NCI-H1436 treated with DMSO at 0.1 percent for 48 hours (cell line): ENCODE measurements at places on chromosomes 11 and 22.

DNA sequence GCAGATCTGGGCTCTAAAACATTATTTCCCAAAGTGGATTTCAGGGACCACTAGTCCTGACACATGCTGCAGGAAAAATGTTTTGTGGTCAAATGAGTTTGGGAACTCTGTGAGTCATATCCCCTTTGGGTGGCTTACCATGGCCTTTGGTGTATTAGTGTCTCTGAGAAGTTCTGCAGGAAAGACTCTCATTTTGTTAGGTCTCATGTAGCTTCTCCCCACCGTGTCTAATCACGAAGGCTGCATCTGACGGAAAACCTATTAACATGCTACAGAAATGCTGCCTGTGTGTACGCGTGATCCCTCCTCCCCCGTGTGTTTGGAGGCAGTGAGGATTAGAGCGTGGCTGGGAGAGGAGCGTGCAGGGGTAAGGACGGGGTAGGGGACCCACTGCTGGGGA lies 191.7 kb downstream of the ST3GAL4 start:
- no peak for DNase-seq

- no peak for DNase-seq
Observed at GRCh38 chr11:125062931-125063428, at the start of gene SLC37A2. Gene SLC37A2, plus strand, starts transcription at chr11:125063305. Its CDS starts 63 bp downstream, at chr11:125063368.

GRCh38 chr11:58506935-58507334 lies 970 bp downstream of the OR5B21 start:
- DNase-seq, result no peak

- DNase-seq, result no peak
Observed at GRCh38 chr11:77842441-77843121, 21.6 kb downstream of the AAMDC start.

- no peak for DNase-seq
Observed at GRCh38 chr11:95693298-95693697, 96.3 kb downstream of the FAM76B start.

- DNase-seq, result no peak
Observed at GRCh38 chr11:72625691-72626413, 48.4 kb downstream of the PDE2A start.

DNA sequence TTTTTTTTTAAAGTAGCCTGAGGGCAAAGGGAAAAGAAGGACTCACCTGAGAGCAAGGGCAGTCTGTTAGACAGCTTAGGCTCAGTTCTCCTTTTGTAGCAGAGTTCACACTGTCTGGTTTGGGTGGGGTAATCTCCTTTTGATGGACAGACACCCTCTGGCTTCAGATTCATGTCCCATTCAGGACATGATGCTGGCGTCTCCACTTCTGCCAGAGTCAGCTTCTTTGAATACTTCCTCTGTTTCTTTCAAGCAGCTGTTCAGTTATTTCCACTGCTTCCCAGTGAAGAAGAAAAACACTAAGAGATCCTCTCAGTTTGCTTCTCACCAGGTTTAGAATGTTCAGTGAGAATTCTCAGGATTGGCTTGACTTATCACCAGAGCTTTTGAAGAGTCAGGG lies 79.0 kb upstream of the HSD17B12 start:
- no peak for DNase-seq

DNA sequence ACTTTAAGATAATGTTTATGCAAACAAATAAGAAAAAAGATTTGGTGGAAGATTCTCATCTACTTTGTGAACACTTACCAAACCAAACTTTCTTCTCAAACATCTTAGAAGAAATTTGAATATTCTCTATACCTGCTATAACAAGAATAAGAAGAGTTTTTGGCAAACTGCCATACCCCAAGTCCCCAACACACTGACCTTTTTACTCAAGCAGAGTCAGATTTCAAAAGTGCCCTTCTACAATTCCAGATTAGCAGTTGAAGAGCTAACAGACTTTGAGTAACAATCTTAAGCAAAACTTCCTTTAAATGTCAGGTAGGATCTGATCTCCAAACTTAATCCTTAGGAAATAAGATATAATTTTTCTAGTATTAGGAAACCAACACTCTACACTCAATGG lies 33.9 kb downstream of the TSG101 start:
- DNase-seq, result no peak

DNA sequence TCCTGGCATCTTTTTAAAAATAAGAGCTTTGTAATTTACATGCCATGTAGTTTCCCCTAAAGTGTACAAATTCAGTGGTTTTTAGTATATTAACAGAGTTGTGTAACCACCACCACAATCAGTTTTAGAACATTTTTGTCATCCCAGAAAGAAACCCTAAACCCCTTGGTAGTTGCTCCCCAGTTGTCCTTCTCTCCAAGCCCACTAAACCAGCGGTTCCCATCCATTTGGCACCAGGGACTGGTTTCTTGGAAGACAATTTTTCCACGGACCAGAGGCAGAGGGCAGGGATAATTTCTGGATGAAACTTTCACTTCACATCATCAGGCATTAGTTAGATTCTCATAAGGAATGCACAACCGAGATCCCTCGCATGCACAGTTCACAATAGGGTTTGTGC lies 22.6 kb downstream of the CABIN1 start:
- DNase-seq, result no peak

GRCh38 chr22:33110562-33111163 lies 52.5 kb upstream of the SYN3 start:
- DNase-seq, result no peak

DNA sequence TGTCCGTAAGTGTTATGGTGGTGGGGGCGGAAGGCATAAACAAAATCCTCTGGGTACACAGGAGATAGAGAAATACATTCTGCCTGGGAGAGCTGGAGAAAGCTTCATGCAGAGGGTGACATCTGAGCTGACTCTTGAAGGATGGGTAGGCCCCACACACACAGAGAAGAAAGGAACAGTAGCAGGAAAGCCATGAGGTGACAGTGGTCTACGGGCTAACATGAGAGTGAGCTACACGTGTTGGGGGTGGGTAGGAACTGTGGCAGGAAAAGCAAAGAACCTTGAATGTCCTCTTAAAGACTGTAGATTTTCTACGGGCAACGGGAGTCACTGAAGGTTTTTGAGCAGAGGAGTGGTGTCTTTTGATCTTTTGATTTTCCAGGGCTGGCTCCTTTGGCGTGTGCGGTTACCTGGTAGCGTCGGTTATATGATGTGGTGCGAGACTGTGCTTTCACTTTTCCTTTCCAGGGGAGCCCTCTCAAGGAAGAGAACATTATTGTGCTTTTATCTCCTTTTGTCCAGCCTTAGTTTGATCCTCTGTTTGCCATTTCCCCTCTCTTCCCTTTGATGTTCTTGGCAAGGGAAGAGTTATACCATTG lies 39.7 kb downstream of the ADAMTS8 start:
- no peak for DNase-seq

DNA sequence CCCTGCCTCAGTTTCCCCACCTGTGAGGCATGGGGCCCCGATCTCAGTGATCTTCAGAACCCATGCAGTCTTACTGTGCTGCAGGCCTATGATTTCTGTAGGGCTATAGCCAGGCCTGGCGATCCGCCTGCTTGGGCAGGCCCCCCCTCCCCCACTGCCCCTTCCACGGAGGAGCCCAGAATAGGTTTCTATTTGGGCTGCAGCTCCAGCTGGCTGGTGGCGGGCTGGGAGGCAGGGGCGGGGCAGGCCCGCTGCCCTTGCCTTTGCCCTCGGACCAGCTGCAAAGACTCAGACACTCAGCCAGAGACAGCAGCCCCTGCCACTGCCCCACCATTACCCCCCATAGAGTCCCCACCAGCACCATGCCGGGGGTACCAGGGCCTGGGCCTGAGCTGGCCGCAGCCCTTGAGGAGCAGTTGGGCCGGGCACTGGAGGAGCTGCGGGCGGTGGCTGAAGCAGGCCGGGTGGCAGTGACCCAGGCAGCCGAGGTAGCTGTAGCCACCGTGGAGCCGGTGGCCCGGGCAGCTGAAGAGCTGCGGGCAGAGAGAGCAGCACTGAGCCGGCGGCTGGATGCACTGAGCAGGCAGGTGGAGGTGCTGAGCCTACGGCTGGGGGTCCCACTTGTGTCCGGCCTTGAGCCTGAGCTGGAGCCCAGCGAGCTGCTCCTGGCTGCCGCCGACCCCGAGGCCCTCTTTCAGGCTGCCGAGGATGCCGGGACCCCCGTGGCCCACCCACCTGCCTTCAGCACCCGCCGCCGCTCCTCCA lies 12.2 kb downstream of the SMTN start:
- DNase-seq, result no peak

DNA sequence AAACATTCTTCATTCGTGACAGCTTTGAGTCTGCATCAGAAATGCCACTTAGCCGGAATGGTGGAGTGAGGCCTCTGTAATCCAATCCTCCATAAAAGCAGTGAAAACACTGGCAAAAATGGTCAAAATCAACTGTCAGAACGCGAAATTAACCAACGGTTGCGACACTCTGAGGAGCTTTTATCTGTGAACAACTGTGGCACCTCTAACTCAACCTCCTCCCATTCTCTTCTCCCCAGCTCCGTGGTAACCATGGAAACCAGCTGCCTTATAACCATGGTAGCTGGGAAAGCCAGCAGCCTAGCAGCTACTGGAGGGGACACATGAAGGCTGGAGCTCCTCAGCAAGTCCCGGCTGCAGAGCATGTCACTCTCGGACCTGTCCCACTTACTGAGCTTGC lies 20.3 kb downstream of the AP2A2 start:
- no peak for DNase-seq

GRCh38 chr22:25666308-25666707 lies 75.7 kb upstream of the MYO18B start:
- DNase-seq, result no peak

DNA sequence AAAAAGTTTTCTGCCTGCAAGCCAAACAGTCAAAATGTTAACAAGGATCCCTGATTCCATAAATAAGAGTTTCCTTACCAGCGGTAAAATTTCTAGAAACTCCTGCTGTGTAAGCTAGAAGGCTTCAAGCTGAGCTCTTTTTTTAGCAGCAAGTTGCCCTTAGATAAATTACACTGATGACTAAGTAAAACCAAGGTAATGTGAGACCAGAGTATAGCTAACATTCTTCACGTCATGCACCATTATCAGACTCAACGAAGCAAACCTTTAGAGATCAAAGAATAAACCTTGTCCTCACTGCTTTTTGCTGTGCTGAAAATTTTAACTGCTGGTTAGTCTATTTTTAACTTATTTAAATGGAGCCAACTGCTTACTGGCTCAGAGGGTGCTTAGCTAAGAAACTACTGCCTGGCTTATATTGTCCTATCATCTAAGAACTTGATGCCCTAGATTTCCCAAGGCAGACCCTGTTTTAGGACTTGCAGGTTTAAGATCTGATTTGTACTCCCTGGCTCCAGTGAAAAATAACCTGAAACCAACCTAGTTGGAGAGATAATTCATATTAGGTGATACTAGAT lies 900.7 kb downstream of the JRKL start:
- no peak for DNase-seq

- no peak for DNase-seq
Observed at GRCh38 chr11:27310707-27311106, 52.3 kb downstream of the CCDC34 start.

- no peak for DNase-seq
Observed at GRCh38 chr22:47605441-47605840, 843.0 kb downstream of the TBC1D22A start.

- no peak for DNase-seq
Observed at GRCh38 chr11:117278347-117278746, 12.8 kb upstream of the BACE1-AS start.

DNA sequence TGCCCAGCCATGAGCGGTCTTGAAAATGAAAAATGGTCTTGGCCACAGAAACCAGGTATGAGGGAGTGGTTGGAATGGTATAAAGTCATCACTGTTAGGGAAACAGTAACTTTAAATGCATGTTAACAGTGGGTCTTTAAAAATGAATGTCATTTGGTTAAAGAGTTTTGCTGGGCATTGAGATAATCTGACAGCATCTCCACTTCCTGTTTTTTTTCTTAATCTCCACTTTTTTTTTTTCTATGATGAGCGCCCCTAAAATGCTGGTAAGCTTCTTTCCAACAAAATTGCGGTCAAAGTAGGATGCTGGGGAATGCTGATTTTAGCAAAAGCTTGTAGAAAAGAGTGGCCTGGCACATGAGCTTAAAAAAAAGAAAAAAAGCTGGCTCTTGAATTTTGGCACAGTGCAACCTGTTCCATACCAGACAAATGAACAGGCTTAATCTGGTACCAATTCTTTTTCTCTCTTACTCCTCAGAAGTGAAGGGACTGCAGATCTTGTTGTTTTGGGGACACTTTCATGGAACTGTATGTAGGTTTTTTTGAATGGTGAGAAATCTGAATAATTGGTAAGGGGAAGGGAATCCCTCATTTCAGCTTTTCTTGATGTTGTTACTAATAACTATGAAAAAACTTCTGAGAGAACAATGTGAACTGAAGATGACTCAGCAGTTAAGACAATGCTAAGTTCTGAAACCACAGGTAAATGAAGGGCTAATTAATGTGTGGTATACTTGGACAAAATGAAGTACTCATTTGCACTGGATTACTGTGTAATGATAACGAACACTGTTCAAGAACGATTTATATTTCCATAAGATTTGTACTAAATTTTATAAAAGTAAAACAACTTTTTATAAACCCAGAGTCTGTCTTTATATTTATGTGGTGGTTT lies 3.1 kb upstream of the ARHGEF12 start:
- no peak for DNase-seq

GRCh38 chr22:19806213-19807160 lies 45.9 kb downstream of the TBX1 start:
- no peak for DNase-seq

DNA sequence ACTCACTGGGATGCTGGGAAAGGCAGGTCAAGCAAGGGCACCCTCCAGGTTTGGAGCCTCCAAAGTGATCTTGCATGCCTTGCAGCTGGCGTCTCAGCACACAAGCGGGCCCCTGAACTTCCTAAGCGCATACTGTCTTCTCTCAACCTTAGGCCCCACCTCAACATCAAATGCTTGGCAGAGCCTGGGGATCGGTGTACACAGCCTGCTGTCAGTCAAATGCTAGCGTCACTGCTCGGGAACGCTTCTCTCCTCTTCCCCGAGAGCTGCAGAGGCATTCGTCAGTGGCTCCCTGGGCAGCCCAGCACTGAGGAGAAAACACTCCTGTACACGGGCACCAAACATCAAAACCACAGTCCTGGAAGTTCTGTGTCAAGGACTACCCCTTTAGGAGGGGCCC lies 124.9 kb downstream of the C11orf58 start:
- DNase-seq, result no peak

- no peak for DNase-seq
Observed at GRCh38 chr11:72777755-72778278, 16.0 kb downstream of the STARD10 start.

- peak; percentile 9 for DNase-seq
Observed at GRCh38 chr22:32265882-32266767, 11.0 kb upstream of the SLC5A4 start.

- DNase-seq, result no peak
Observed at GRCh38 chr11:33713151-33713855, 12.7 kb upstream of the C11orf91 start.

- no peak for DNase-seq
Observed at GRCh38 chr11:45525393-45525792, 140.0 kb downstream of the CHST1 start.

- no peak for DNase-seq
Observed at GRCh38 chr11:68976563-68976962, 4.2 kb downstream of the MRGPRD start.

- DNase-seq, result no peak
Observed at GRCh38 chr11:113906516-113906915, 1.9 kb downstream of the HTR3B start.

- DNase-seq, result no peak
Observed at GRCh38 chr22:48181263-48181955, 1419.0 kb downstream of the TBC1D22A start.
